ENCODE measurements at places on chromosomes 6 and 20. TPM values are rescaled to one million over a fixed set of nuclear protein-coding genes. Genes with fewer than 3 reads are reported as not detected.

DNA sequence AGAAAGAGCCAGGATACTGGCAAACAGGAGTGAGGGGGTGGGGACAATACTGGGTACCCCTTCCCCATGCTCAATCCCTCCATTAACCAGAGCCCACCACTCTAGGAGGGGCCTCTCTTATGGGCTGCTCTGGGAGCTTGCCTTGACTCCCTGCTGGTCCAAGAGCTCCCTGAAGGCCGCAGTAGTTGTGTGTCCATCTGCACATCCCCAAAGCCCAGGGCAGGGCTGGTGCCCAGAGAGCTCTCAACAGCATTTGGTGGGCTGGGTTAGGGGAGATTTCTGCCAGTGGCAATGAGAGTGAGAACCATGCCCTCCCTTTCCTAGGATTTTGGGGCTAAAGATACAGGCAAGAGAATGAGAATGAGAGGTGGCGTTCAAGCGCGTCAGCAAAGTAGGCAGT is 230.6 kb upstream of the PMEPA1 start:
- DNase-seq, result no peak

DNA sequence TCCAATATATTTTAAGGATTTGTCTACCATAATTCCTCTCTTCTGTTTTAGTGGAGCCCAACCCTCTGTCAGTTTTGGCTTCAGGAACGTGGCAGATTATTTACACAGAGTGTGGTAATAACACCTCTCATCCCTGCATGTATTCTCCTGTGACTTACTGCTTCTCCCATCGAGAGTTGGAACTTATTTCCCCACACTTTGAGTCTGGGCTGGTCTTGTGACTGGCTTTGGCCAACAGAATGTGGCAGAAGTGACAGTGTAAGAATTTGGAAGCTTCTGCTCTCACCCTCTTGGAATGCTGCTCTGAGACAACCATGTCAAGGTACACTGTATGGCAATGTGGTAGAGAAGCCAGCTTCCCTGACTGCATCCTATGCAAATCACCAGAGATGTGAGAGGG is 407.7 kb downstream of the EPM2A start:
- no peak for DNase-seq

DNA sequence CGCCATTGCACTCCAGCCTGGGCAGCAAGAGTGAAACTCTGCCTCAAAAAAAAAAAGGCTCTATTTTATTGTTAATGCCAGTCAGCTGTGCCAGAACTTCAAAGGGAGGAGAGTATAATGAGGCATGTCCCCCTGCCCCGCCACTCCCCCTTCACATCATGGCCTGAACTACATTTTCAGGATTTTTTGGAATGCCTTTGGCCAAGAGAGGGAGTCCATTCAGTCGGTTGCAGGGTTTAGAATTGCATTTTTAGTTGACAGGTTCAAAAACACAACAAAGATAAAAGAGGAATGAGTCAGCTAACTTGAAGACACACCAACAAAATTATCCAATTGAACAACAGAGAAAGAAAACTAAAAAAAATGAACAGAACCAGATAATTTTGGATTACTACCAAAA is 59.1 kb downstream of the CEP43 start:
- no peak for DNase-seq

HUS1B gene
- total RNA-seq, result 2.8 TPM

C20orf96 gene
- 4.3 TPM for total RNA-seq

CD24 gene
- 0.65 TPM for total RNA-seq
